ENCODE measurements at places on chromosomes 16 and 17.

GRCh38 chr17:61416540-61417363 lies 17.1 kb downstream of the TBX2 start:
- DNase-seq = peak; percentile 68

DNA sequence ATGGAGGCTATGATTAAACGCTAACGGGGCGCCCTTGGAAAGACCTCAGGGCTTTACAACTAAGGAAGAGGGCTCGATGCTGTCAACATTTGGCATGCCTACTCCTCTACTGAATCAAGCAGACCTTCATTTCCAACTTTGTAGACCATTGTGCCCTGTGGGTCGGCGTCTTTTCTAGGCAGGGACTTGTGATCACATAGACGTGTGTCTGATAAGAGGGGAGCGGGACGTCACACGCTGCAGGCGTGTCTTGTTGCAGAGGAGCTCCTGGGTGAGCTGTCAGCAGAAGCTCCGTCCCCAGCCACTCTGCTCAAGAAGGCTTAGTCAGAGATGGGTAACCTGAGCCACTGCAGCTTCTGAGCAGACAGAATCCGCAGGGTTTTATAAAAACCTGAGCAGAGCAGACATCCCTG lies 2.8 kb downstream of the MAPK8IP3 start:
- DNase-seq = no peak

DNA sequence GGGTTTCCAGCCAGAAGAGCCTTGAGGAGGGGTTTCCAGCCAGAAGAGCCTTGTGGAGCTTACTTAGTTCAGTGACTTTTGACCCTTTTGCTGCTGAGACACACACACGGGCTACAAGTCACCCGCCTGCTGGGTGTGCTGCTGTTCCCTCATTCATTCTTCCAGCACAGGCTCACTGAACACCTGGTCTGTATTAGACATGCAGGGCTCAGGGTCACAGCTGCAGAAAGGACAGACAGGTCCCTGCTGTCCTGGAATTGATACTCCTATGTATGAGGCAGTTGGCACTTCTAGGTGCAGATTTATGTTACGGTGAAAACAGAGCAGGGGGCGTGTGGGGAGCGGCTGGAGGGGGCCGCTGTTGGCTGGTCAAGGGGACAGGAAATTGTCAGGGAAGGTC lies 6.8 kb downstream of the CACNG4 start:
- DNase-seq = no peak

GRCh38 chr16:4680673-4681470 lies 12.5 kb upstream of the NUDT16L1 start:
- DNase-seq = no peak

DNA sequence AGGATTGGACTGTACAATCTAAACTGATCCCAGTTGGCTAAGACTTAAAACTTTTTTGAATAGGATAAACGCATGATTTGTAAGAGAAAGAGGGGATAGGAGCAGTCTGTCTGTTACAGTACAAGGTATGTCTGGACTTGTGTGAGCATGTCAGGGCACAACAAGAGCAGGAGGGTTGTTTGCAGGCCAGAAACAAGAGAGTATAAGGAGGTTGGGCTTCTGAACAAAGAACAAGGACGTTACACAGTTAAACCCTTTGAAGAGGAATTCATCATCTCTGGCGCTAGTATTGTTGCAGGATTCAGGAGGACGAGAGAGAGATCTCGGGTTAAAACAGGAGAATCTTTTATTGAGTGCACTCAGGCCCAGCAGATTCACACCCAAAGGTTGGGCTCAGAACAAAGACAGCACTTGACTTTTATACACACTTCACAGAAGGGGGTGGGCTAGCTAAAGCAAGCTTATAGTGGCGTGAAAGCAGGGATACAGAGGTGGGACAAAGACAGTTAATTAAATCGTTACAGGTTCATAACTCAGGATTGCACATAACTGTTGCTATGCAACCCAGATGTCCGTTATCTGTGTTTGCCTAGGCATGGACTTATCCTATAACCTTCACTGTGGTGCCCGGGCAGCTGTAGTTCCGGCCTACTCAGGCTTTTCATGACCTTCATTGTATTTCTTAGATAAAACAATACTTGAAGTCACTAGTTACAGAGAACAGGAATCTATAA lies 34.3 kb downstream of the SEC14L1 start:
- no peak for DNase-seq

DNA sequence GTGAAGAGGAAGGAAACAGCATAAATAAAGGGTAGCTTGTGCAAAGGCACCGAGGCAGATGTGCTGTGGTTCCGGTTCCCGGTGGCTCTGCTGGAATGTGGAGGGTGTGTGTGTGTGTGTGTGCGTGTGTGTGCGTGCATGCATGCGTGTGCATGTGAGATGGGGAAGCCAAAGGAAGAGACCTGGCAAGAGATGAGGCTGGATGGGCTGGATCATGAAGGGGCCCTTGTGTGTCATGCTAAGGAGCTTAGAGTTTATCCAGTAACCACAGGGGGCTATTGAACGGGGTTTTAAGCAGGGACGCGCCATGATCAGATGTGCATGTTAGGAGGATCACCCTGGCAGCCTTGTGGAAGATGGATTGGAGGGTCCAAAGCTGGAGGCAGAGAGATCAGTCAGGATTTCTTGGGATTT lies 8.3 kb downstream of the WSCD1 start:
- DNase-seq = no peak

Measured in NCI-H1436 (cell line).